ENCODE measurements at places on chromosomes 1 and 21.

DNA sequence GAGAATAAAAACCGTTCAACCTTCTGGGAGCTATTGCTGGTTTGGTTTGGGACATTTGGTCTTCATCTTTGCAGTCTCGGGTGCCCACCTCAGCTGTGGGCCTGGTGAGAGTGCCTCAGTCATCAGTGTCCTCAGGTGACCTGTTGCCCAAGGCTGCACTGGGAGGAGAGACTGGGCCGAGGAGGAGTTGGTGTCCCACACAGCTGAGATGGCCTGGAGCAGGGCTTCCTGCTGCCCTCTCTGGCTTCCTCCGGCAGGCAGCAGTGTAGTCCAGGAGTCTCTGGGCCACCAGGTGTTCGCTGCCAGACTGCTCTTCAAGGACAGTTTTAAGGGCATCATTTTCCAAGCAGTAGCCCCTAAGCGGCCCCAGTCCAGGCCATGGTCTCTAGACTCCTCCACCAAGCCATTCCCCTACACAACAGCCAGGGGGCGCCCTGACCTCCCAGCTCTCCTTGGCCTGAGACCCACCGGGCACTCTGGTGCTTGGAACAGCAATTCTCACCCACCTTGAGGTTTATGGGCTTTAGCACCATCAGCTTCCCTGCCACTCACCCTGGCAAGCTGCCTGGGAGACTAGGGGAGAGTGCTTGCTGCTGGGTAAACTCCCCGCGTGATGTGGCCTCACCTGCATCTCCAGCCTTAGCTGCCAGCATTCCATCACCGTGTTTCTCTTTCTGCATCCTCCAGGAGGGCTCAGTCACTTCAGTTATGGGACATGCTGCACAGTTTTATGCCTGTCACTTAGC is 9.1 kb upstream of the SYTL1 start:
- no peak for DNase-seq

DNA sequence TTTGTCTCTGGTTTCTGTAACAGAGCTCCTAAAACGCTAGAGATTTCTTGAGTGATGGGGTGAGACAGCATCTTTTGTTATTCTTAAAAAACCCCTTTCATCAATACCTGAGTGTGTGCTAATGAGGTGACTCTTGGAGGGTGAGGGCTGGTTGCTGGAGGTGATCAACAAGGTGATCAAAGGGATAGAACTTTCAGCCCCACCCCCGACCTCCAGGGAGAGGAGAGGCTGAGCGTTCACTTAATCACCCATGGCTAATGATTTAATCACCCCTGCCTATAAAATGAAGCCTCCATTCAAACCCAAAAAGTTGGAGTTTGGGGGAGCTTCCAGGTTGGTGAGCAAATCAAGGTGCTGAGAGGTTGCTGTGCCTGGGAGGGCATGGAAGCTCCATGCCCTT is 175.4 kb downstream of the SLC35F3 start:
- no peak for DNase-seq

GRCh38 chr1:64004451-64005025 is 198.9 kb upstream of the UBE2U start:
- DNase-seq = no peak

GRCh38 chr21:44800103-44800502 is 1.5 kb downstream of the UBE2G2 start:
- no peak for DNase-seq

GRCh38 chr1:117067533-117068370 is 7.6 kb downstream of the TTF2 start:
- no peak for DNase-seq

DNA sequence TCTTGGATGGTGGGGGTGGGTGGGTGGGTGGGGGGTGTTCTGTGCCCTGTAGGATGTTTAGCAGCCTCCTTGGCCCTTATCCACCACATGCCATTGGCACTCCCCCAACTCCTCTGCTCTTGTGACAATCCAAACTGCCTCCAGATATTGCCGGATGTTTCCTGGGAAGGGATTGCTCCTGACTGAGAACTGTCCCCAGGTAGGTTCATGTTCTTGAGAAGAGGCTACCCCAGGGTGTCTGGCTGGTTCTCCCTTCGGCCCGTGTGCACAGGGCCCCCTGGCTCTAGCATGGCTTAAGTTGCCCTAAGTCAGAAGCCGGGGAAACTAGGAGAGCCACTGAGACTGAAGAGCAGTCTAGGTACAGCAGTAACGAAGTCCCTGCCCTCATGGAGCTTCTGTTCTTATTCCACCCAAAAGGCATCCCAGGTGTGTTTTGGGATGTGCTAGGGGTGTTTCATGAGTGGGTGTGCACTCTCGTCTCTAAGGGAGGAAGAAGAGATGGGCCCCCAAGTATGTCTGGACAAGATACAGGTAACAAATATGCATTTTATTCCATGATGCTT is 19.8 kb upstream of the THRAP3 start:
- no peak for DNase-seq

GRCh38 chr1:205144046-205144720 is 22.4 kb upstream of the RBBP5 start:
- DNase-seq = no peak

DNA sequence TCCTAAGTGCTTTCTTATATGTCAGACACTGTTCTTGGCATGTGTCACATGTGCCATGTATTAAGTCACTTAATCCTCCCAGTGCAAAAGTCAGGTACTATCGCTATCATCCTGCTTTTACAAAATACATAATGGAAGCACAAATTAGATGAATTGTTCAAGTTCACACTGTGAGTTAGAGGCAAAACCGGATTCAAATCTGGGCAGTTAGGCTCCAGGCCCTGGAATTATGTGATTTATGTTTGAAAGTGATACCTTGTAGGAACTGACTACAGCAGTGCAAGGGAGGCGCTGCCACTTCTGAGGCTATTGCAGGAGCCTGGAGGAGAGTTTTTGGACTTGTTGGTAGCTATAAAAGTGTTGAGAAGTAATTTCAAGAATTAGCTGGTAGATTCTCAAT is 358.3 kb downstream of the HLX start:
- no peak for DNase-seq

DNA sequence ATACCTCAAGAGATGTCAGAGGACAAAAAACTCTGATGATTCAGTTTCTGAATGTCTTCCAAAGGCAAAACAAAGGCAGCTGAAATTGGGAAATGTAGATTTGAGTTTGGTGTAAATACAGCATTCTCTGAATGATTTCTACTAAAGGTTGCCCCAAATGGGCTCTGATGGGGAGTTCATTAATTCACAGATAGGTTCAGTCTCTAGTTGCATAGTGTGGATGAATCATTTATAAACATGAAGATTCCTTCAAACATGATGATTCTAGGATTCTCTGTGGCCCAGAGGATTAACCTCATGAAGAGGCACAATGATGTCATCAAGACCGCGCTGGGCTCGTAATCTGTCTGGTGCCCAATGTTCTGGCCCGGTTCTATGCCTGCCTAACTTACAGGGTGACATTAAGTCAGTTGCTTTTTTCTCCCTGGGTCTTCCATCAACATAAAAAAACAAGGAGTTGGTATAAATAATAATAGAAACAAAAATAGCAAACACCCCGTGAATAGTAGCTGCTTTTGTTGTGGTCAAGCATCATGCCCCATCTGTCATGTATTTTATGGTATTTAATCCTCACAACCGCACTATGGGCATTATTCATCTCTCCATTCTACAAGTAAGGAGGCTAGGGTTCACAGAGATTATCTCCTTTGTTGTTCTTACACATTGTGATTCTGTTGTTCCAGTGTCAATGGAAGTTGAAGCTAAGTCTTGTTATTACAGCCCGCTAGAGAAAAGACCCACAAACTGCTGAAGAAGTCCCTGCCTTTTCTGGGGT is 509.6 kb upstream of the USP24 start:
- DNase-seq = no peak

- DNase-seq = no peak
Observed at GRCh38 chr1:205636732-205637131, 4.9 kb upstream of the ELK4 start.

DNA sequence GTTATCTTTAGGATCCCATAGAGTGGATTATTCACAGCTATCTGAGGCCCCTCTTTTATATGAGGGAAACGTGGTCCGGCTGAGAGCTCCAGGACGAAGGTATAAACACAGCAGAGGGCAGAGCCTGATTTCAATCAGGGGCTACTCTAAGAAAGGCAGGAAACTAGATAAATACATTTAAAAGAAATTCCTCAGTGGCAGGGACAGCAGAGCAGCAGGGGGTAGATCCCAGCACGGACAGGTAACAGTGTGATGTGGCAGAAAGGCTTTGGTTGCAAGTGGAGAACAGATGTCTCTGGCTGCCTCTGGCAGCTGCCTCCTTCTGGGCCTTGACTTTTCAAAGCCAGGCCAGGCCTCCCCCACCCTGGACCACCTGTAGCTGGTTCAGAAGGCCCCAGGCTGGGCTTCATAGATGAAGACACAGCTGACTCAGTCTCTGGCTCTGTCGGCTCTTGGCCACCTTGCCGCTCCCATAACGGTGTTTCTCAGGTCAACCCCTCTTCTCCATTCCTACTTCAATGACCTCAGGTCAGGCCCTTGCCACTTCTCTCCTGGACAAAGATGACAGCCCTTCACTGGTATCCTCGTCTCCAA is 43.8 kb downstream of the FAM78B start:
- DNase-seq = no peak

GRCh38 chr21:30718239-30718909 is at the start of gene KRTAP21-3:
Gene KRTAP21-3, minus strand, starts transcription at chr21:30718777. Its CDS starts 18 bp downstream, at chr21:30718759.
- no peak for DNase-seq

DNA sequence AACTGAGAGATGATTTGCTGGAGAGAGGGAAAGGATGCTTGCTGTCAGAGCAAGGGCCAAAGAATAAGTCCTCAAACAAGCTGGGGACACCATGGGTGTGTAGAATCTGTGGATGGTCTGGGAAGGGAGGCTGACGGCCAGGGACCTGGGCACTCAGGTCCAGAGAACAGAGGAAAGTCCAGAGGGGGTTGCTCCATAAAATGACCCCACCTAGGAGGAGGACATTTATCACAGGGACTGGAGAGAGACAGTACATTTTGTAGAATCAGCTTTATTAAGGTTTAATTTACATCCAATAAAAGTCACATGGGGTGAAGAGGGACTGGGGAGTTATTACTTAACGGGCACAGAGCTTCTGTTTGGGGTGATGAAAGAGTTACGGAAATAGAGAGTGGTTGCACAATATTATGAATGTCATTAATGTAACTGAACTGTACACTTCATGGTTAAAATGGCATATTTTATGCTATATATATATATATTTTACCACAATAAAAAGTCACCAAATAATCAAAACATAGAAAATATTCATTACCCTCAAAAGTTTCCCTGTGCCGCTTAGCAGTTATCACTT is 73.0 kb upstream of the ABCD3 start:
- no peak for DNase-seq
